ENCODE measurements at places on chromosomes 2 and 18.

DNA sequence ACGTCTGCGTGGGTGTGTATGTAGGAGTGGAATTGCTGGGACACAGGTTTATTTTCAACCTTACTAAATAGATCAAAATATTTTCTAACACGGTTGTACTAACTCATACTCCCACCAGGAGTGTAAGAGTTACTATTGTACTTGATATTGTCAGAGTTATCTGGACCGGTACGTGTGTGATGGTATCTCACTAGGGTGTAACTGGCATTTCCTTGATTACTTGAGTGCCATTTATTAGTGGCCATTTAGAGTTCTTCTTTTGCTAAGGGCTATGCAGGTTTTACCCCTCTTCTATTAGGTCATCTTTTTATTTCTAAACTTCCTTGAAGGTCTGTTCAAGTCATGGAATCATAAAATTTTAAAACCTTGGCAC lies 33.5 kb downstream of the CENPO start:
- no peak for DNase-seq

DNA sequence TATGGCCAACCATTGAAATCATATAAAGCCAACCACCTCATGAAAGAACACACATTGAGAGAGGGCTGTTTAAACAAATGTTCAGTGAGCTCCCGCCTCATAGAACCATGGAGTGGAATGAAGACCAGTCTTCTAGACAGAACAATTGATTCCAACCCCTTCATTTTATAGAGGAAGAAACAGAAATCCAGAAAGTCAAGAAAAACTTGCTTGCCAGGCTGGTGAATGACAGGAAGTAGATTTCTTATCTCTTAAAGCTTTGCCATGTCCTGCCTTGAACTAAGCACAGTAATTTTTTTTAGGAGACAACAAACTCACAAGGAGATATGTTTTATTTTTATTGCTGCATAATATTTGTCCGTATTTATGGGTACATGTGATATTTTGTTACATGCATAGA lies 16.5 kb upstream of the NRP2 start:
- DNase-seq = no peak

GRCh38 chr18:47799376-47799775 lies 131.1 kb downstream of the SMAD2 start:
- DNase-seq = no peak

- DNase-seq = no peak
Observed at GRCh38 chr2:229627728-229628127, 86.6 kb downstream of the DNER start.

Data from germinal center (tissue), 1 donor.